Eye (tissue), 1 donor: ENCODE measurements at places on chromosomes 13 and 19.

GRCh38 chr13:24668955-24669582, 11.1 kb upstream of the ATP12A start:
- DNase-seq = no peak

- DNase-seq = no peak
Observed at GRCh38 chr19:49186108-49186507, 28.5 kb downstream of the TRPM4 start.

GRCh38 chr19:30666301-30666803, 294.2 kb downstream of the ZNF536 start:
- peak; percentile 86 for DNase-seq

DNA sequence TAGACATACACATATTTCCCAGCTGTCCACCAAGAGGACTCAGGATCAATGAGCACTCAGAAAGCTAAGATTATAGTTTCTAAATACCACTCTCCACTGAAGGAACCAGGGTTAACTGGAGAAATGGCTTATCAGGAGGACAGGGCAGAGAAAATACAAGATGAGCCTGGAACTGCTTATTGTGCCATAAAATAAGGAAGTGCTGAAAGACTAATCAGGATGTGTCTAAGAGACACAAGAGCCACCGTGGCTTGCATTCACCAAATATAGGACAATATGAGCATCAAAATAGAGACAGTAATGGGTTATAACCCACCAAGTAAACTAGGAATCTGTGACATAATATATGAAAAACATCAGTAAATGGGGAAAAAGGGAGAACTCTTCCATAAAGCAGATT, 32.8 kb downstream of the KLF12 start:
- DNase-seq = no peak

DNA sequence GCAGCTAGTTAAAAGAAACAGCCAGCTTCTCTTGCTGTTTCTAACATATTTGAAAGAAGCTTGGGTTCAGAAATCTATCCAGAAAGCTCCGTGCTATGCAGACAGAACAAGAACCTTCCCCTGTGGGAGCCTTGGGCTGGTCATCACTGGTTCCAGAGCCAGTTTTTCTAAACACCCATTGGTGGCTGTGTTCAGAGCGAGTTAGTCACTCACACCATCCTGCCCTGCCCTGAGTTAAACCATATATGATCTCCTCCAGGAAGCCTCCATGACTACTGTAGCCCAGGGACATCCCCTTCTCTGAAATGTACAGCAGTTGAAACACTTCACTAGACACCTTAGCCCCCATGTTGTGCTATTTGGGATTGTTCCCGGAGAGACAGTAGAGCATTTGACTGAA, 200.8 kb upstream of the SGCG start:
- no peak for DNase-seq
